ENCODE measurements at places on chromosomes 3 and 15. TPM values are rescaled to one million over a fixed set of nuclear protein-coding genes. Genes with fewer than 3 reads are reported as not detected.

ATP13A5 gene
- total RNA-seq: 0.27 TPM

TTLL3 gene
- total RNA-seq: 29.8 TPM

HRG gene
- not detected for total RNA-seq

SRGAP3 gene
- total RNA-seq: 130 TPM

ZNF639 gene
- total RNA-seq: 51.8 TPM

XYLB gene
- total RNA-seq: 12.0 TPM

CLSTN2 gene
- 26.9 TPM for total RNA-seq

TTC23 gene
- total RNA-seq: 19.7 TPM

TAGLN3 gene
- 91.8 TPM for total RNA-seq

NME9 gene
- total RNA-seq: 6.4 TPM

OTOL1 gene
- not detected for total RNA-seq

POLQ gene
- total RNA-seq: 5.5 TPM

PLD1 gene
- total RNA-seq: 16.8 TPM

DAPK2 gene
- 2.9 TPM for total RNA-seq

NUSAP1 gene
- 50.7 TPM for total RNA-seq

FBXO40 gene
- total RNA-seq: not detected

CNTN6 gene
- 24.1 TPM for total RNA-seq

CEMIP gene
- 7.1 TPM for total RNA-seq

ESYT3 gene
- 10.0 TPM for total RNA-seq

MYO5C gene
- total RNA-seq: 10.4 TPM

ZPLD1 gene
- 0.54 TPM for total RNA-seq

- DNase-seq: no peak
These were observed 51.0 kb downstream of the EOMES start for GRCh38 chr3:27671101-27671500.

- no peak for DNase-seq
These were observed 22.3 kb upstream of the CFAP161 start for GRCh38 chr15:81111510-81112470.

DNA sequence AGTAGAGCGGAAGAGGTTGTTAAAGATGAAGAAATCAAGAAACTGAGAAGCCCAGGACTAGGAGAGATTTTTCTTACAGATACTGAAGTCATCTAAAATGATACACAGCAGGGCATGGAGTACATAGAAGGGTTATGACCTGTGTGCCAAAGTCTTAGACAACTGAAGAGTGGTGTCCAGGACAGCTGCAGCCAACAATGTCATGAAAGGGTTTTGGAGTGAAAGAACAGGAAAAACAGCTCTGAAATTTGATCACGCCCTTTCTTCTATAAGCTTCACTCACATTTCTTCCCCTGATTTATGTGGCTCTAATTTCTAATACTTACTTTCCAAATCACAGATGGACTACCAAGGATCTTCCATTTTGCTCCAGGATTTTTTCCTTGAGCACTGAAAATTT lies 3.0 kb downstream of the CFAP20DC start:
- DNase-seq: no peak

GRCh38 chr3:145259166-145259880 lies 901.7 kb downstream of the PLOD2 start:
- no peak for DNase-seq

- peak; percentile 9 for DNase-seq
These were observed at the start of the genes LRRC34 and LRRIQ4 for GRCh38 chr3:169812332-169813235. TSS of gene LRRC34 (minus strand) at chr3:169812904. CDS start at chr3:169812548, 356 bp downstream. TSS of gene LRRIQ4 (plus strand) at chr3:169812870. CDS start at chr3:169821922, 9,052 bp downstream.

DNA sequence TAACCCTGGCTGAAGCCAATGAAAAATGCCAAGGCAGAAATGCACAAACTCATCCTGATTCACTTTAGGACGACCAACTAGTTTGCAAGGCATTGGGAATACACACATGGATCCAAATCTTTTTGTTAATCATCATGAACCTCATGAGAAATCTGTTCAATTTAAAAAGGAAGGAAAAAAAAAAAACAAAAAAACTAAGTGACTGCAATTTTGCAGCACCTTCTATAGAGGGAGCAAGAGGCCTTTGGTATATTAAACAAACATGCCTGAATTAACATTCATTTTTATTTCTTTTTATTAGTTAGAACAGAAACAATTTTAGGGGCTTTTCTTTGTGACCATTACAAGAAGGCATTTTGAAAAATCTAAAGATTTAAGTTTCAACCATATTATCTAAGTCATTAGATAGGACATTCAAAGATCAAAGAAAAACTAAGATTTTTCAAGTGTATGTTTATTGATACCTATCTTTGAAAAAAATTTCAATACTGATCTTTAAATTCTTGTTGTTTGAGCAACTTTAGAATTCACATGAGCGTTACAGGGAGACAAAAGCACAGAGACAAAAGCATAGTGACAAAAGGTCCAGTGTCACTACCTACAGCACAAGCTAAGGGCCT lies 182.4 kb downstream of the CBLB start:
- peak; percentile 34 for DNase-seq

DNA sequence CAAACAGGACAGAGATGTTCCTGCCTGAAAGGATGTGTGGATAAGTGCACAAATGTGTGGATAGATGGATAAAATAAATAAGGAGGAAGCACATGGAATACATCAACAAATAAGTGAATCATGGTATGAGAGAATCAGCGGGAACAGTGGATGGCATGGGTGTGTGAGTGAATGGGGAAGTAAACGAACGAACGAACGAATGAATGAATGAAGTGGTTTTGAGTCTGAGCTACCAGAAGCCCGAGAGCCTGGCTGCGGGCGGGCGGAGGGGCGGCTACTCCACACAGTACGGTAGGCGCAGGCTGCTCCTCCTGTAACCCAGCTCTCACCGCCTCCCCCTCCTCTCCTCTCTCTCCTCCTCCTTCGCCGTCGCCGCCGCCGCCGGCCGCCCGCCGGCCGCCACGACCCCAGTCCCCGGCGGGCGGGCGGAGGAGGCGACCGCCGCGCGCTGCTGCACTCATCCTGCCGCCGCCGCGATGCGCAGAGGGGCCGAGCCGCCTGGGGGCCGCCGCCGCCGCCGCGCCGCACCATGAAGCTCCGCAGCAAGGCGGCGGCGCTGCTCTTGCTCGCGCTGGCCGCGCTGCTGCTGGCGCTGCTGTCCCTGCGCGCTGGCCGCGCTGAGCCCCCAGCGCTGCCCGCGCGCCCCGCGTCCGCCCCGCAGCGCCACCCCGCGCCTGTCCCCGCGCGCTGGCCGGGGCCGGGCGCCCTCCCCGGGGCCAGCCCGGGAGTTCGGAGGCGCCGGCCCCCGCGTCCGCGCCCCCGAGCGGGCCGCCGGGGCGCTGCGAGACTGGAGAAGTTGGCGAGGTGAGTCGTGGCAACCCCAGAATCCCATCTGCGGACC lies at the start of gene GXYLT2:
TSS of gene GXYLT2 (plus strand) at position 342 of the 841 bp plus-strand sequence. CDS start at position 530, 188 bp downstream.
- peak; percentile 53 for DNase-seq

DNA sequence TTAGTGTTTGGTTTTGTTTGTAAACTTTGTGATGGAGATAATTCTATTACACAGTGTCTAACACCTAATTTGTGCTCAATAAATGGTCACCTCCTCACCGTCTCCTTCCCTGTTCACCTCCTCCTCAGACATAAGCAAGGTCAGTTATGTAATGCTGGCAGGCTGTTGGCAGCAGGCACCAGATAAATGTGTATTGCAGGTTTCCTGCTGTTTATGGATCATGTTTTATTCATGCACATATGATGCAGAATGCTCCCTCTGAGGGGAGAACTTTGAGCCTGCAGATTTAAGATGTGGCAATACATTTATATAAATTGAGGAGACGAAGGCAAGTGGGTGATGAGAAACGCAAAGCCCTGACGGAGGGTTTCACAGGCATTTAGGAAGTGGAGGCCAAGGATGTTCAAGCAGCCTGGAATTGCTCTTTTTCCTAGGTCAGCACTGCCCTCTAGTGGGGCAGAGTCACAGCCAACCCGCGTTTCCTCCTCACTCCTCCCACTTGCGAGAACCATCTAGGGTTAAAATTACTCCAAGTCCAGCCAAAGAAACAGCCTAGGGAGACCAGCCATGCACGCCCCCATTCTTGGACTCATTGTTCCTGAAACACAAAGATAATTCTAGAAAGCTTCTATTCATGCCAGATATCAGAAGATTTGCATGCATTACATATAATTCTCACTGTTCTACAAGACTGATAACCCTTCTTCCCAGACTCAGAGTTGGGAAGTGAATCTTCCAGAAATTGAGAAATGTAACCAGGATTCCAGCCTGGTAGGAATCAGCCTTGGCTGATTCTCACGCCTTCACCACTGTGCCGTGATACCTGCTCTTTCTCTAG lies 228.7 kb downstream of the SLCO3A1 start:
- peak; percentile 84 for DNase-seq

GRCh38 chr3:52155912-52156311 lies 1.7 kb upstream of the POC1A start:
- DNase-seq: no peak

- no peak for DNase-seq
These were observed 148.6 kb upstream of the STT3B start for GRCh38 chr3:31384117-31384516.

DNA sequence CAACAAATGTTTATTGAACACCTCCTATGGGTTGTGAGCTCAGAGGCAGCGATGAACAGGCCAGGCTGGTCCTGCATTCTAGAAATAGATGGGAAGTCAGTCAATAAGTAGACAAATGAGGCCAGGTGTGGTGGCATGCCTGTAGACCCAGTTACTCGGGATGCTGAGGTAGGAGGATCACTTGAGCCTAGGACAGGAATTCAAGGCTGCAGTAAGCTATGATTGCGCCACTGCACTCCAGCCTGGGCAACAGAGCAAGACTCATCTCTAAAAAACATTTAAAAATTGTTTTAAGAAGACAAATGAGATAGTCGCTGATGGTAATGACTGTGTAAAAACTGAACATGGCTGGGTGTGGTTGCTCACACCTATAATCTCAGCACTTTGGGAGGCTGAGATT lies 4.4 kb upstream of the RHO start:
- no peak for DNase-seq

DNA sequence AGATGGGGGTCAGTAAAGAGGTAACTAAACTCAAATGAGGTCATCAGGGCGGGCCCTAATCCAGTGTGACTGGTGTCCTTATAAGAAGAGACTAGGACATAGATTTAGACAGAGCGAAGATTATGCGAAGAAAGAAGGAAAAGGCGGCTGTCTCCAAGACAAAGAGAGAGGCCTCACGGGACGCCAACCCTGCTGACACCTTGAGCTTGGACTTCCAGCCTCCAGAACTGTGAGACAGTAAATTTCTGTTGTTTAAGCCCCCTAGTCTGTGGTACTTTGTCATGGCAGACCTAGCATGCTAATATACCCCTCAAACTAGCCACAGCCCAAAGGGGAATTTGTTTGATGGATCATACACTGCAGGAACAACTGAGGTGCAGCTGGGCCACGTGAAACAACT lies 183.0 kb downstream of the ABHD5 start:
- DNase-seq: no peak

GRCh38 chr3:123420416-123420968 lies 28.4 kb downstream of the ADCY5 start:
- no peak for DNase-seq

GRCh38 chr3:68483041-68483440 lies 449.3 kb downstream of the TAFA4 start:
- DNase-seq: no peak

DNA sequence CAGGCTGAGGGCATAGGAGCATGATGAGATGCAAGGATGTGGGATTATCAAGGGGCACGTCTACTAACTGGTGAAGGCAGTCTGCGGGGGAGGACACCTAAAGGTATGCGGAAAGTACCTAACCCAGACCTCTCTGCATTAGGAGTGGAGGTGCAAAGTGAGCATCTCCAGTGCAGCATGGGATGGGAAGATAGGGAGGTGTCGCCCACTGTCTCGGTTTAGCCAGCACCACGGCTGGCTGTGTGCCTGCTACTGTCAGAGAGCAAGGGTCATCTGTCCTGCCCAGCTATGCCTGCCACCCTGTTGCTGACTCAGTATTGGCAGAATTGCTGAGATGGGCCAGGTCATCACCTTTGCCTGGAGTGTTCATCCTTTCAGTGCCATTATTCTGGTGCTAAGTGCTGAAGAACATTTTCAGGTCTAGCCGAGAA lies 40.1 kb downstream of the OXNAD1 start:
- no peak for DNase-seq

GRCh38 chr3:123154020-123154985 lies 47.4 kb upstream of the SEC22A start:
- DNase-seq: no peak

- no peak for DNase-seq
These were observed 182.6 kb downstream of the TP63 start for GRCh38 chr3:189813647-189814240.

GRCh38 chr3:87674397-87675161 lies 384.2 kb downstream of the CGGBP1 start:
- no peak for DNase-seq

- DNase-seq: no peak
These were observed 81.6 kb upstream of the MDFIC2 start for GRCh38 chr3:70393881-70394612.

- DNase-seq: peak; percentile 21
These were observed 627 bp downstream of the ACAD11 start for GRCh38 chr3:132659000-132659364.

DNA sequence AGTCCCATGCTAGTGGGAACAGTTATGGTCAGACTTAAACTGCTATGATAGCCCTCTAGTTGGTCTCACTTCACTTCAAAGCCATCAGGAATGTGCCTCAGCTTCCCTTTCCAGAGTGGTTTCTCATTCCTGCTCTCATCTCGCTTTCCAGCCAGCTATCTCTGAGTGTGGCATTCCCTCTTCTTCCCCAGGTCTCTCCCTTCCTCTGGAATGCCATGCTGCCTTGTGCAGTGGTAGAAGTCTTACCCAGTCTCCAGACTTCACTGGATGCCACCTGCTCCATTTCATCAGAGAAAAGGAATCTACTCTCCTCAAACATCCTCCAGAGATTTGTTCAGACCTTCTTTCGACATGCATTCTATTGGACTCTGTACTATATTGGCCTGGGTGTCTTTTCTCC lies 83.0 kb downstream of the AGBL1 start:
- no peak for DNase-seq

DNA sequence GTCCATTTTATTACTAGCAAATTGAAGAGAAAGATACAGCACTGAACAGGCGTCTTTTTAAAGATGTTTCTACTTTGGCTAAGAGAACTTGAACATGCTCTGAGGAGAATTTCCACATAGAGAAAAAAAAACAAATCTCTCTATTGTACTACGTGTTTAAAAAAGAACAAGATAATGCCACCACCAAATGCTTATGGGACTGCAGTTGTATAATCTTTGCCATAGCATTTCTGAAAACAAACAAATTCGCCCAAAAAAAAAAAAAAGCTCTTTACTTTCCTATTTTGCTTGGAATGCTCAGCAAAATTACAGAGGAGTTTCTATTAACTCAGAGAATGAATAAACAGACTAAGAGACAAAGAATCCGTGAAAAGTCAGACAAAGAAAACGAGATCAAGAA lies 114.2 kb downstream of the CNTN3 start:
- DNase-seq: no peak
